Stimulated activated naive CD8-positive, alpha-beta T cell treated with anti-CD3 and anti-CD28 coated beads, Interleukin-15, amount 100 ng/mL, for 72 hours (primary cell): ENCODE measurements at places on chromosomes 3 and 15.

DNA sequence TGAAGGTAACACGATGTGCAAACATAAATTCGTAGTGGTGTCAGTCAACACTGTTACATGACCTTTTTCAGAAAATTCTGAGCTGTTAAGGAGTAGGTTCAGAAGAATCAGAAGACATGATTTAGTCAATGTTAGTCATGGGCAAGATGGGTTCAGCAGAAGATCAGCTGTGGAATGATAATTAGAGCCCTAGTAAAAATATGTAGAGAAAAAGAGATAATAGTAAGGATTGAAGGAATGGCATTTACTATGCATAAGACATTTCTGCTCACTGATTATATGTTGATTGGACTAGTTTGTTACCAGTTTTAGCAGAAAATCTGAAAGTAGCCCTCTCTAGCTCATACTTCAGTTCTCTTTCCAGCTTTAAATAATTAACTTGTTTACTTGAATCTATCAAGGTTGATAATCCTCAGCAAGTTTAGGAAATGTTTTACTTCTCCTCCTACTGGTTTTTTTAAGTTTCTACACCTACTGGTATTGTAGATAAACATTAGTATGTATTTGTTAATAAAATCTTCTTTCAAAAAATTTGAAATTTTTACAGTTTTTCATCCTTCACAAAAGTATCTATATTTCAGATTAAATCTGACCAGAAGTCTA is 98.6 kb downstream of the ALCAM start:
- DNase-seq, result no peak

- DNase-seq, result no peak
Measured at GRCh38 chr15:68894208-68894607, 36.1 kb upstream of the SPESP1 start.

GRCh38 chr3:127366383-127366782 is 78.5 kb upstream of the PRR20G start:
- DNase-seq, result no peak

GRCh38 chr15:87874896-87875711 is 381.4 kb downstream of the NTRK3 start:
- DNase-seq, result no peak

DNA sequence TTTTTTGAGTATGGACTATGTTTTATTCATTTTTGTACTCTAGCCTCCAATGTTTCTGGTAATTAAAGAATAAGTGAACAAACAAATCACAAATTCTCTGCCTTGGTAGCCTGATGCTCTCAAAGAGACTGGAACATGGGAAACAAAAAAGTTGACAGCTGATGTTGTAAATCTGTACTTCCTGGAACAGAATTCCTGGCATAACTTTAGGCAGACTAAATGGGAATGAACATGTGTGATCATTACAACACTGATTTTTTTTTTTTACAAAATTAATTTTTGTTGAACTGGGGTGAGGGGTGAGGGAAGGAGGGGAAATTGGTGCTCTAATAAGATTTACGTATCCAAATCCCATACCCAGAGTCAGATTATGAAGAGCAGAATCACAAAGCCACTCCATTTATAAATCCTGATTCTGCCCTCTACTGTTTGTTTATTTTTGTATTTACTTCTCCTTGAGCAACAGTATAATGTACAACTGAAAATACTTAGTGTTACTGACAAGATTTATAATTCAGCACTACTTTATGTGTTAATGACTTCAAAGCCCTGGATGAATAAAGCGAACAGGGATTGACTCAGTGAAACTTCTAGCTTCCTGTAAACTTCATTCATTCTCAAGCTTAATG is 165.0 kb downstream of the FRMD5 start:
- no peak for DNase-seq

DNA sequence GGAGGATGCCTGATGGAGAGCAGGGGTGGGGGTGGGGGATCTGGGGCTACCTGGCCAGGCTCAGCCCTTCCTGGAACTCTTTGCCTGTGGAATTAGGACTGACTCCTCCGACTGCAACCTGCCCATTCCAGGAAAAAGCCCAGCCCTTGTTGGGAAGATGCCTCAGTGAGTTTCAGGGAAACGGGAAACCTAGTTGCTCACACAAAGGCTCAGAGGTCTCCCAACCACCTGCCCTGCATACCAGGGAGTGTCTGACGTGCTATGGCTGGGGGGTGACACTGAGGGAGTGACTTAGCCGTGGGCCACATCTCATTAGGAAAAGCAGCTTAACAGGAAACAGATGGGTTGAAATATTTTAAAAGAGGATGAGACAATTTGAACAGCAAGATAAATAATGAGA is 27.9 kb downstream of the CYP8B1 start:
- DNase-seq, result no peak

- DNase-seq, result no peak
Measured at GRCh38 chr3:27657404-27657803, 64.7 kb downstream of the EOMES start.

DNA sequence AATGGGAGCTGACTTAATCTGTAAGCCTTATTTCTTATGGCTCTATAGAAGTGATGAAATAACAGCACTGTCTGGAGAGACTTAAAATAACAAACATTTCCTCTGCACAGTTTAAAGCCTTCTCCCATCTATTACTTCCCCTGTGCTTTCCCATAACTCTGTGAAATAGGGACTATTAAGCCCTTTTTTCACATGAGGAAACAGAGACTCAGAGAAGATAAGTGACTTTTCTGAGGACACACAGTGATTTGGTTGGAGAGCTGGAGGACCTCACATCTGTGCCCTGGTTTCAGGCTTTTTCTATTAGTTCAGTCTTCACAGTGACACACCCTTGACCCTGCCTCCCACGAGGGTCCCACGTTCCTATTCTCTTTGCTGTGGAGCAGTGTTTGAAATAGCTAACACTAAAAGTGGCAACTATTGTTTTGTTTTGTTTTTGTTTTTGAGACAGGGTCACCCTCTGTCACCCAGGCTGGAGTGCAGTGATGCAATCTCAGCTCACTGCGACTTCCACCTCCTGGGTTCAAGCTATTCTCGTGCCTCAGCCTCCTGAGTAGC is 82.9 kb downstream of the ST6GAL1 start:
- no peak for DNase-seq

GRCh38 chr3:182240474-182240873 is 528.7 kb downstream of the SOX2 start:
- DNase-seq, result no peak

DNA sequence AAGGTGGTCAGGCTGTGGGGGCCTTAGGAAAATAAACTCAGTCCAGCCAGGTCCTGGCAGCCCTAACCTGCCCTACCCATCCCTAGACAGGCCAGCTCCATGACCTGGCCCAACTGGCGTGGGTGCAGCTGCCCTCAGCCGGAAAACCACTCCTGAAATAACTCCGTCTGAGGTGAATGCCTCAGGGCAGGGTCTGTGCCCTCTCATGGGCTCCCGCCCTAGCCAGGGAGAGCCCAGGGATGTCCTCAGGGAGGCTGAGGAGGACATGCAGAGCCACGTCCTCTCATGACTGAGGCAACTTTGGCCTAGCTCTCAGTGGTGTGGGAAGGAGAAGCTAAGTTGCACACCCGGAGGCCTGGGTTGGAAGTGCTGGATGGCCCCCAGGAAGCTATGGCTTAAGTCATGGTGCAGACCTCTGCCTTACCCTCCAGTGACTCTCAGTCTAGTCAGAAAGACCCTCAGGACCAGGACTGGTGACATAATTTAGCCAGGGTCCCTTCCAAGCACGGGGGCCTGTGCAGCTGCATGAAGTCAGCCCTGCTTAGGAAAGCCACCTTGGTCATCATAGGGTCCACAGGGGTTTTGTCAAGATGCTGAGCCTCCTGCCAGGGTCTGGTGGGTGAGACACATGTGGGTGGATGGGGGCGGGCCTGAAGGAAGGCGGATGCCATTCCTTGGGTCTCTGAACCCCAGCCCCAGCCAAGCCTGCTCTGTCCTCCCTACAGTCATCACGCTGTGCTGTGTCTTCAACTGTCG is 7.4 kb downstream of the TMIE start:
- no peak for DNase-seq

DNA sequence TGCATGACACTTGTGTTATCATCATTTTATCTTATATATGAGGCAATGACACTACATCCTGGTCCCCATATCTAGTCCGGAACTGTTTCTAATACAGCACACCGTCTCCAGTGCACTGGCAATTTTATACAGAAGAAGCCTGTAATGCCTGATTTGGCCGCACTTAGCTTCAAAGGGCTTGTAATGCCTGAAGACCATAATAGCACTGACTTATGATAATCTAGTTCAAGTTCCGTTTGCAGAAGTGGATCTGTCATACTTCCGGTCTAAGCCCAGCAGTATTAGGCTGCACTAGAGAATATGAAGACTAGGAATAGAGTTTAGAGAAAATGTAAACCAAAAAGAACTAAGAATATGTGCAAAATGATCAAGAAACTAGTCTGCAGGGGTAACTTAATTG is 1.3 kb downstream of the BNIP2 start:
- peak; percentile 27 for DNase-seq

- DNase-seq, result no peak
Measured at GRCh38 chr15:64717735-64718495, 57.5 kb downstream of the RBPMS2 start.

- no peak for DNase-seq
Measured at GRCh38 chr15:100691321-100691720, 88.9 kb downstream of the ASB7 start.

- DNase-seq, result no peak
Measured at GRCh38 chr3:181715571-181716340, 4.0 kb downstream of the SOX2 start.

DNA sequence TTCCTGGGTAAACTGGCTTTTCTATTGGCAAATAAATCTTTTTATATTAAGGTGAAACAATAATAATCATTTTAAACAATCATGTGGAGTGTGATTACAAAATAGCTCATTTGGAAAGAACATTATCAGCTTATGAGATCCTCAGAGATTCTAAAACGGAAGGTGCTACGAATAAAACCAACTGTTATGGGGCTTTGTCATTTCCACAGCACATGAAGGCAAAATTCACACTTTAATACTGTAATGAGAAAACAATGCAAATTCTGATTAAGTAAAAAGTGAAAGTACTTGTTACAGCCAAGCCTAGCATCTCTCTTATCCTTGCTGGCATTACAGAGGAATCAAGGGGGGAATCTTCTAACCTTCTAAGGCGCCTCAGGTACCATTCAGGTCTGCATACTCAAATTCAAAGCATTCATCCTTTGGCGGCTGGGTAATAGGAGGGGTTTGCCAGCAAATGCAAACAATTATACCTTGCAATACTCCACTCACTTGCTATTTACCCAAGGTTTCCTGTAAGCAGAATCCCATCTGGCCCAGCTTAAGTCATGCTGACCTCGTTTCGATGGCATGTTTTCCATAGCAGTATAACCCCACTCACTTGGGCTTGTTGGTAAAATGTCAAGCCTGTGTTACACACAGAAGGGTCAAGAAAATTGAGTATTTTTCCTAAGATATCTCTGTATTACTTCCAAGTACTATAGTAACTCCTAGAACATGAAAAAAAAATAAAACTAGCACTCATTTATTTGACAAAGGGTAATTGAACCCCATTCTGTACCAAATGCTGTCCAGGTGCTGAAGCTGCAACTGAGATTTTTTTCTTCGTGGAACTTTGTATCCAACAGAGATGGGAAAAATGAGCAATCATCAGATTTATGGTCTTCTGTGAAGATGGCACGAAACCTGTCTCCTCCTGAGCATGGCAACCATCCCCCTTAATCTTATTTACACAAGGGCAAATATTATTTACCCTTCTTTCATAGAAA is 183.7 kb upstream of the LMCD1 start:
- DNase-seq, result no peak

DNA sequence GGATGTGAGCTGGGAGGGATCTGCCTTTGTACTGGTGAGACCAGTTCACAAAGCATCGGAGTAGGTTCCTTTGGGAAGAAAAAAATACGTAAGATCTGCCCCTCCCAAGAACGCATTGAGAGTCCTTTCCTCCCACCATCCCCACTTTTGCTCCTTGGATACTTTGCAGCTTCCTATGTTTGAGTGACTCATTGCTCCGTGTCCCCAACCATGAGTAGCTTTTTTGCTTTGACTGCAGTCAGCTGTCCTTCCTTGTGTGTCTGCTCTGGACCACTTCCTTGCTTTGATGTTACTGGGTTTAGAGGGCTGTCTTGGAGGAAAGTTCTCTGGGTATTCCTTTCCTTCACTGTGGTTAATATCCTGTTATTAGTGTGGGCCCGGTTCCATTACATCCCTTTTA is 43.2 kb upstream of the PTPN23 start:
- DNase-seq, result no peak

- no peak for DNase-seq
Measured at GRCh38 chr15:49101536-49101935, 53.9 kb downstream of the COPS2 start.

- no peak for DNase-seq
Measured at GRCh38 chr3:37683321-37683720, 178.4 kb upstream of the CTDSPL start.

GRCh38 chr3:192827863-192828594 is 89.6 kb downstream of the MB21D2 start:
- DNase-seq, result no peak

GRCh38 chr3:172062761-172063160 is 23.4 kb downstream of the FNDC3B start:
- DNase-seq, result no peak

DNA sequence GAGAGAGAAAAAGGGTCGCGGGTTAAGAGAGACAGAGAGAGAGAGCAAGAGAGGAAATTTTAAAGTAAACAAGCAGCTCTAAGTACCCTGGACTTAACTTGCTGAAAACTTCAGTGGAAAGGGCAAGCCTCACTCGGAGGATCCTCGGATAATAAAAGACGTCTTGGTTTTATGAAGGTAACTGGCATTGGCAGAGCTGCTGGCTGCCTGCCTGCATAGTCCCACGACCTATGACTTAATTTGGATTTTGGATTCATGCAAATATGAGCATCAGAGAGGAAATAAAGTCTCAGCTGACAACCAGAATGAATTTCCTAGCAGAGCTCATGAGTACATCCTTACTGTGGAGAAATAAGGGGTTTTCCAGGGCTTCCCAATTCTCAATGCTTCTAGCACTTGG is 95.1 kb upstream of the PDZRN3 start:
- no peak for DNase-seq

- no peak for DNase-seq
Measured at GRCh38 chr3:189827108-189827507, 195.9 kb downstream of the TP63 start.

GRCh38 chr3:67090474-67090873 is 92.4 kb downstream of the KBTBD8 start:
- DNase-seq, result no peak

GRCh38 chr3:60013241-60013640 is 963.4 kb upstream of the CFAP20DC start:
- no peak for DNase-seq

GRCh38 chr3:46272028-46272451 is 29.8 kb downstream of the CCR3 start:
- no peak for DNase-seq

- no peak for DNase-seq
Measured at GRCh38 chr3:56867671-56868070, 65.9 kb upstream of the ARHGEF3 start.
